Thymus (tissue), 14 donors: ENCODE measurements at places on chromosomes 4 and X. TPM values are rescaled to one million over a fixed set of nuclear protein-coding genes. Genes with fewer than 3 reads are reported as not detected.
A peak's percentile ranks its signal among the peaks of the same experiment; 100 is the strongest.

The DCAF16 gene
- 30.5 TPM for total RNA-seq

DNA sequence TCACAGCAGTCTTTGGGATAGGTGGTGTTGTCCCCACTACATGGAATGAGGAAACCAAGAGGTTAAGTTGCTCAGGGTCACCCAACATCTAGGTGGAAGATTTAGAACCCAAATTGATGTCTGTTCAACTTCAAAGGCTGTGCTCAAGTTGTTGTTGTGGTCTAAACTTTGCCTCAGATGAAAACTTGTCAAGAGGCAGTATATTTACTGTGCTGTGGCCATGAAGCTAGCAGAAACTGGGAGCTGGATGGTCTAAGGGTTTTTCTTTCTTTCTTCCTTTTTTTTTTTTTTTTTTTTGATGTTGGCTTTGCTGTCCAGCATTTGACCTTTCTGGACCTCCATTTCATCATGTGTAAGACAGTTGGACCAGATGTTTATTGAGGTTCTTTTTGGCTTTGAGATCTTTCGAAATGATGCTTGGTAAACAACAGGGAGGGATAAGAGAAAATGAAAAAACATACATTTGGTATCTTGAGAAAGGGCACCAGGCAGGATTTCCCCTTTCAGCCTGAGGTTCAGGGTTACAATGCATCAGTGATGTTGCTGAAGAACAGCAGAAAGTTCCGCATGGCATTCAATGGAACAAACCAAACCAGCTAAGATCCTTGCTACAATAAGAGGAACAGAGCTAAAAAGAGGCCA is 166.2 kb upstream of the RPS6KA3 start:
- no peaks in the 10 kb centered on the region for H3K27me3 ChIP-seq
- no peak overlapping the region for H3K27ac ChIP-seq
- no peak for DNase-seq
- H3K4me1 ChIP-seq, result peaks cover 13% of the 10 kb centered on the region
- no peak overlapping the region for H3K4me3 ChIP-seq

The SGCB gene
- total RNA-seq, result 2.5 TPM

DNA sequence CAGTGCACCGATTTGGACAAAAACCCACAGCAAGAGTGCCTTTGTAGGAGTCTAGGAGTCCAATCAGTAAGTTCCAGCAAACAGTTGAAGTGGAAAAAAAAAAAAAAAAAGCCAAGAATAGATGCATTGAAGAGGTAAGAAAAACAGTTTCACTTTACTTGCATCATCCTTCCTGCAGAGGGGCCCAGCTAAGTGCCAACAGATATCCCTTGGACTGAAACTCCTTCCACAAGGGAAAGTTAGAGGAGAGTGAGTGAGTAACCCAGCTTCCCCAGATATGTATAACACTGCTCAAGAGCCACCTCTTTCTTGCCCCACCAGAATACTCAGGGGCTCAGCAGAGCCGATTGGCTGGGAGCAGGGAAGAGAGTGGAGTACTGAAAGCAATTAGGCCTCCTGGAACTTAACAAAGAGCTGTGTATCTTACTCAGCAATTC is 617.7 kb upstream of the SMIM31 start:
- no peak for DNase-seq
- H3K4me1 ChIP-seq, result no peaks in the 10 kb centered on the region
- no peak overlapping the region for H3K4me3 ChIP-seq
- no peaks in the 10 kb centered on the region for H3K27me3 ChIP-seq
- H3K36me3 ChIP-seq, result no peaks in the 10 kb centered on the region

The MAP7D2 gene
- 2.6 TPM for total RNA-seq

The CDS1 gene
- total RNA-seq, result 2.0 TPM

DNA sequence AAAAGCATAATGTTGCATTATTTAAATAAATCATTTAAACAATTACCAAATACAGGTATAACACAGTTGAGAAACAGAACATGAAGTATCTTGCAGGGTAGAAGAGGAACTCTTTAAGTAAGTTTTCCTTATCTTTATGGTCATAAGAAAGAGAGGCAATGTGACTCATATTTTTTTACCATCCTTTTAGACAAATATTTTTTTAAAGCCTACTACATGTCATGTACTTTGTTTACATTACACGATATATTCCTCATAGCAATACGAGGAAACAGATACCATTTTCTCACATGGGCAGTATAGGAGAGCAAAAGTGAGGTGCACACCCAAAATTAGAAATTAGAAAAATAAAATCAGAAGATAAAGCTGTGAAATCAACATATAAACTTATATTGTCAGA is 49.3 kb upstream of the EPHA5 start:
- H3K27ac ChIP-seq, result no peak overlapping the region
- H3K4me1 ChIP-seq, result no peaks in the 10 kb centered on the region
- H3K27me3 ChIP-seq, result no peaks in the 10 kb centered on the region

DNA sequence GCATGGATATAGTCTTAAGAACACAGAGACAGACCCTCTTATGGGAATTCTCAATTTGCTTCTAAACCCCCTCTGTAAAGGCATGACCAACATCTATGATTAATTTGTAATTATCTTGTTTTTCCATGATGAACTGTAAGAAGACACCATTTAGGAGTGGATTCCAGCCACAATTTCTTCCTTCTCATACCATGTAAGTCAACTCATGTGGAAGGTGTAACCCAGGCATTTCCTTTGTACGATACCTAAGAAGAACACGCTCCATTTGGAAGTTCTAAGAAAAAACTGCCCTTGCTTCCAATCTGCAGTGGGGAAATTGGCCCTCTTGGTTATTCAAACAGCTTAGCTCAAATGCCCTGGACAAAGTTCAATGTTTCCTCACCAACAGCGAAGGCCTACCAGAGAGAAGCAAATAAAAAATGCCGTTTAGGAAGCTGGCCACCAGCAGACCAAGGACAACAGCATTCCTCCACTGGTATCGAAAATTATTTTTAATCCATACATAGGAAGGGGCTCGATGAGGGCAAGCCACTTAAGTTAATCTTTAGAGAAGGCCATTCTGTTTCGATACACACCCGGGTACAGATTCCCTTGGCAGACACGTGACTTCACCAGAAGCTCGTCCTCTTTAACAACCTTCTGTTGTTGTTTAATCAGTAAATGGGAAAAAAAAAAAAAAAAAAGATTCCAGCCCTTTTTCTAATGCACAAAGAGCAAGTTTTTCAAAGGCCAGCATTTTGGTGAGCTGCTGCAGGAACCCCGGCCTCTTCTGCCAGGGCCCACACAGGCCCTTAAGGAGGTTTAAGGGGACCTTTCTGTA is 2.6 kb downstream of the DHRSX start:
- H3K4me3 ChIP-seq, result no peak overlapping the region
- H3K27me3 ChIP-seq, result no peaks in the 10 kb centered on the region
- no peak for DNase-seq
- peaks cover 15% of the 10 kb centered on the region for H3K4me1 ChIP-seq
- H3K27ac ChIP-seq, result peak overlapping the region; percentile 67
